Activated naive CD4-positive, alpha-beta T cell treated with anti-CD3 and anti-CD28 coated beads for 36 hours (primary cell): ENCODE measurements at places on chromosomes 13 and 19. TPM values are rescaled to one million over a fixed set of nuclear protein-coding genes. Genes with fewer than 3 reads are reported as not detected.

- DNase-seq, result no peak
Measured at GRCh38 chr19:55593096-55593772, 6.1 kb downstream of the FIZ1 start.

The ZNF470 gene
- total RNA-seq, result 1.5 TPM

The HOMER3 gene
- total RNA-seq, result not detected

GRCh38 chr19:16044746-16045145 lies 31.5 kb upstream of the TPM4 start:
- no peak for DNase-seq

DNA sequence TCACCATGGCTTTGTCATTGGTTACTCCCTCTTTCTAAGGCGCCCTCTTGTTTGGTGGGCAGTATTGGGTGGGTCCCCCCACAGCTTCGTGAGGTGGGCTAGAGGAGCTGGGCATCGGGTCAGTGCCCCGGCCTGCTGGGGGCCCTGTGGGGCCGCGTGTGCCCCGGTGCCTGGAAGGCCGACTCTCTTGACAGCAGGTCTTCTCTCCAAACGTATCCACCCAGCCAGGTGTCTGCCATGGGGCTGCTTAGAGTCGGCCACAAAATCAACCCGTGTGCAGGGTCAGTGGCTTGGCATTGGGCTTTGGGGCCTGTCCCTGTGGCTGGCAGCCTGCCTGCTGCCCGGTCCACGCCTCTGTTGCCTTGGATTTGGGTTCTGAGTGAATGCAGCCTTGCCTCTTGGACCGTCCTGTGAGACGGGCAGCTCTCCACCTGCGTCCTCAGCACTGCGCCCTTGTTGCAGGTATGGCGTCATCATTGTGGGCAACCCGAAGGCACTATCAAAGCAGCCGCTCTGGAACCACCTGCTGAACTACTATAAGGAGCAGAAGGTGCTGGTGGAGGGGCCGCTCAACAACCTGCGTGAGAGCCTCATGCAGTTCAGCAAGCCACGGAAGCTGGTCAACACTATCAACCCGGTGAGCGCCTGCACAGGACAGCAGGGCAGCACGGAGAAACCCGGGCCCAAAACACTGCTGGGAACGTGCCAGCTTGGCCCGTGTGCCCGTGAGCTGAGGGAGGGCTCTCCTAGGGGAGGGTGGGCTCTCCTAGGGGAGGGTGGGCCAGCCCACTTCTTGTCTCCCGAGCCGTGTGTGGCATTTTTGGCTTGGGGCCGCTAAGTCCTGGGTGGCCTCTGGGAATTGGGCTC lies 31.4 kb downstream of the UPF1 start:
- no peak for DNase-seq

The C1QTNF9 gene
- total RNA-seq, result not detected
